ENCODE measurements at places on chromosomes 1 and 21.

DNA sequence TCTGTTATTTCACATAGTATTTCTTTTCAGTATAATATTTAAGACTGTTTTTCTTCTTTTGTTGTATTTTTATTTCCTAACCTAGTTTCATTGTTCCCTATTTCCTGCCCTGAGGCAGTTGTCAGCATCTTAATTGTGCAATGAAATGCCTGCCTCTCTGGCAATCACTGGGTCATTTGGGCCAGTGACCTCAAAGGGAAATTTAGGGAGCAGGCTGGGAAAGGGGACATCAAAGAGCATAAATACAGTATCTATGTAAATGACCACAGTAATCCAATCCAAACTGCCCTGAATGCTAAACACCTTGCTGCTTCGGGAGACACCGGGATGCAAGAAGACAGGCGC is 147.8 kb downstream of the TLR5 start:
- no peak for DNase-seq

DNA sequence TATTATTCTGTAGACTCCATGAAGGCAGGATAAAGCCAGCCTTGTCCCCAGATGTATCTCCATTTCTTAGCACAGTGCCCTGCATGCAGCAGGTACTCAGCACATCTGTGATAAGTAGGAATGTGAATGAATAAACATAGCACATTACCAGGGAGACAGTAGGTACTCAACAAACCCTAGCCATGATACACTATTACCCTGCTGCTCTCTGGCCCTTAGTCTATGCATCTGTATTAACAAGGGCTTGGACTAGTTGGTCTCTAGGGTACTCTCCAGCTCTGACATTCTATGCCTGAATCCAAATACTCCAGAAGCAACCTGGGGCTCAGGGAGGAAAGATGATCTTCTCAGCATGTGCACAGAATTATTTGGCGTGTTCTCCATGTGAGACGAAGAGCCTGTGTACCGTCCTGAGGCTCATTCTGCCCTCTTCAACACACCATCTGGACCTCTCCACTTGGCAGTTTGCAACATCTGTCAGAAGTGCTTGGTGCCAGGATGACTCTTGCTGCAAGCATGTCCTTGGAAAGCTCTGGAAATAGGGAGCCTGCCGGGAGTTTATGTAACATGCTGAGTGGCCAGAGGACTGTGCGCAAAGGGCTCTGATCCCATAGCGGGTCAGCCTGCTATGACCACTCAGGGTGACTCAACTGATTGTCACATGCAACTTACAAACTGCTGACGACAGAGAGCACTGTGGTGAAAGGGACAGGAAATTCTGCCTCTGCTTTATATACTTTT is 228.2 kb upstream of the USP24 start:
- no peak for DNase-seq

DNA sequence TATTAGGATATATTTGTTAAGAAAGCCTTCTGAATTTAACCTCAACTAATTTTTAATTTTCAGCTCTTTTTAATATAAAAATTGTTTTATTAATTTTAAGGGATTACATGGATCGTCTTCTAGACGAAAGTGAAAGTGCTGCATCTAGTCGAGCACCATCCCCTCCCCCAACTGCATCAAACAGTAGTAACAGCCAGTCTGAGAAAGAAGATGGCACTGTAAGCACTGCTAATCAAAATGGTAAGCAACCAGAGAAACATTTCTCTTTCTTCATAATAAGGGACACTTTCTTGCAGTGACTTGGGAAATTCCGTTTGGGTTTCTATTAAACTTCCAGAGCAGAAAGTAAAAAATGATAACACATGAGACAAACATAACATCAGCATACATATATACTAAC is 56.9 kb downstream of the MIER1 start:
- DNase-seq = no peak

- no peak for DNase-seq
Observed at GRCh38 chr1:199510314-199510713, 517.2 kb upstream of the NR5A2 start.

GRCh38 chr1:17137441-17137840 is 18.2 kb upstream of the PADI2 start:
- DNase-seq = no peak

GRCh38 chr1:200051620-200052019 is 24.1 kb downstream of the NR5A2 start:
- no peak for DNase-seq

GRCh38 chr1:201016943-201017827 is 6.3 kb downstream of the KIF21B start:
- DNase-seq = no peak

- DNase-seq = no peak
Observed at GRCh38 chr21:37370152-37371040, 3.8 kb downstream of the DYRK1A start.

- no peak for DNase-seq
Observed at GRCh38 chr21:17903029-17903806, 84.1 kb upstream of the C21orf91 start.

- no peak for DNase-seq
Observed at GRCh38 chr21:44383216-44383615, 29.8 kb downstream of the TRPM2 start.

GRCh38 chr21:44530221-44530902 is 9.6 kb downstream of the KRTAP10-1 start:
- no peak for DNase-seq

- no peak for DNase-seq
Observed at GRCh38 chr1:22930240-22930912, 42.3 kb downstream of the LACTBL1 start.

DNA sequence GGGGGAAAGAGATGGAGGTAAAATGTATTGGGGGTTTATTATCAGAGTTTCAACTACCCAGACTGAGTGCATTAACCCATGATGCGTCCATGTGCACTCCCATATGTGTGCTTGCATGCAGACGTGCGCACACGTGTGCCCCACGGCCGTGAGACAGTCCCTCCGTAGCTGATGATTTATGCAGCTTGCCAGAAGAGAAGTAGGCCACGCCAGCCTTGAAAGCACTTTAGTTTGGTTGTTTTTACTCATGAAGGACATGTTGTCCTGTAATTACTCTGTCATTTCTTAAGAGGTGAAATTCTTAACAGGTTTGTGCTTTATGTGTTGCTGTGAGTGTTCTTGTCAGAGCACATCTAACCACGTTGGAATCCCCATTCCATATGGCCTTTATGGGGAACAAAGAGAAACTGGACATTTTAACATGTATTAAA is 467.8 kb downstream of the LMO4 start:
- DNase-seq = no peak

DNA sequence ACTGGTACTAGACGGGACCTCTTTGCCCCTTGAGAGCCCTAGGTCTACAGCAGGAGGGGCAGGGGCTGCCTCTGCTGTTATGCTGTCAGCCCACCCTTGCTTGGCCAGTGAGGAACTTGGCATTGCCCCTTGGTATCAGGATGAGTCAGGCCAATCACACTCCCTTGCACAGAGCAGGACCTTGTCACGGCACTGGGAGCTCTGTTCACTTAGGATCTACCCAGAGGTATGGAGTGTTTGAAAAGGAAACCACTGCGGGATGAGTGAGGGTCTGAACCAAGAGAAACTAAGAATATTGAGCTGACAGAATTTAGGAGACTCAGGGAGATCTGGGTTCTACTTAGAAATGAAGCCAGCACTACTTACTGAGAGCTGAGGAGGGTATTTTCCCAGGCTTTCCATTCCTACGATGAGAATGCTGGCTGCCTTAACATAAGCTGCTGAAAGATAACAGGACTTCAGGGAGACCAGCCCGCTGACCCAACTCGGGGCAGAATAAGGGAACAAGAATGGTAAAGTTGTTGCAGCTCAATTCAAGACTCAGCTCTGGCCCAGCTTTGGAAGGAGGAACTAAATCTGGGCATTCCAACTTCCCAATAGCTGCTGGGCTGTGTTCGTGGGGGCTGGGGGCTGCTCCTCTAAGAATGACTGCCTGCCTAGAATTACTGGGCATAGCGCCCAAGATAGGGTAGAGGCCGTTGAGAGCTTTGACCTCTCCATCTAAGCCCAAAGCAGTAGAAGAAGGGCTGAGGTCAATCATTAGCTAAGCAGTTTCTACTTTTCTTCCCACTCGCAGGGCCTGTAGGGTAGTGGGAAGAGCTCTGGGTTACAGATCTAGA is 1.5 kb downstream of the FABP3 start:
- DNase-seq = no peak

GRCh38 chr1:201655910-201656309 is 117.0 kb downstream of the NAV1 start:
- no peak for DNase-seq

DNA sequence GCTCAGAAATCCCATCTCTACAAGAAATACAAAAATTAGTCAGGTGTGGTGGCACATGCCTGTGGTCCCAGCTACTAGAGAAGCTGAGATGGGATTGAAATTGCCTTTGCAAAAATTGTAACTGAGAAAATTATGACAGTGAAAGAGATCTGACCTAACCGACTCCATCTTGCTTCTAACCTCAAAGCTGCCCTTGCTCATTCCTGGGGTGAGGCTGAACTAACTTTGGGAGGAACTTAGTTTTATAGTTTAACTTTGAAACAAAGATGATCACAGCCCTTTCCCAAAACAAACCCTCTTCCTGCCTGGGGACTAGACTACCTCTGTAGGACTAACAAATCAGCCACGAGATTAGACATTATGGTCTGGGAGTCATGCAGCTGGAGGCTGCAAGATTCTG is 33.8 kb upstream of the ERO1B start:
- DNase-seq = no peak

GRCh38 chr1:214570442-214570841 is 19.0 kb upstream of the PTPN14 start:
- no peak for DNase-seq

GRCh38 chr1:186228749-186229148 is 146.3 kb downstream of the TPR start:
- no peak for DNase-seq

GRCh38 chr21:15729346-15729673 is 472 bp upstream of the USP25 start:
- no peak for DNase-seq

- peak; percentile 73 for DNase-seq
Observed at GRCh38 chr1:161069731-161070270, at the start of gene ARHGAP30. ARHGAP30 (minus strand) TSS chr1:161069891; CDS start chr1:161069624, 267 bp downstream.

DNA sequence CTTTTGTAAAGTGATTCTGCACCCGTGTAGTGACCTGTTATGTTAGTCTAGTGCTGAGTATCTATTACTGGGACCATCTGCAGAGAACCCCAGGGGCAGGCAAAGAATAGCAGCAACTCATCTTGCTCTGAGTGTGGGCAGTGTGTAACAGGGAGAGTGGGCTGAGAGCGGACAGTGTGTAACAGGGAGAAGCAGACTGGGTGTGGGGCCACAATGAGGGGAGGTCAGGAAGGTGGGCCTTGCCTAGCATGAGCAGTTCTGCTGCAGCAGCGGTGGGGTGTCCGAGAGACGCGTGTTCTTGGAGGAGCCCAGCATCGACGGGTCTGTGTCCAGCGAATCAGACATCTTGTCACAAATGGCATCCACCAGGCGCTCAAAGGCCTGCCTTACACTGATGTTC is 41.2 kb upstream of the NRDC start:
- no peak for DNase-seq

DNA sequence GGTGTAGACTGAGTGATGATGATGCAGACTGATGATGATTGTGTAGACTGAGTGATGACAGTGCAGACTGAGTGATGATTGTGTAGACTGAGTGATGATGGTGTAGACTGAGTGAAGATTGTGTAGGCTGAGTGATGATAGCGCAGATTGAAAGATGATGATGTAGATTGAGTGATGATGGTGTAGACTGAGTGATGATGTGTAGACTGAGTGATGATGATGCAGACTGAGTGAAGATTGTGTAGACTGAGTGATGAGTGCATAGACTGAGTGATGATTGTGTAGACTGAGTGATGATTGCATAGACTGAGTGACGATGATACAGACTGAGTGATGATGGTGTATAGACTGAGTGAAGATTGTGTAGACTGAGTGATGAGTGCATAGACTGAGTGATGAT is 28.7 kb downstream of the FAM89A start:
- no peak for DNase-seq

DNA sequence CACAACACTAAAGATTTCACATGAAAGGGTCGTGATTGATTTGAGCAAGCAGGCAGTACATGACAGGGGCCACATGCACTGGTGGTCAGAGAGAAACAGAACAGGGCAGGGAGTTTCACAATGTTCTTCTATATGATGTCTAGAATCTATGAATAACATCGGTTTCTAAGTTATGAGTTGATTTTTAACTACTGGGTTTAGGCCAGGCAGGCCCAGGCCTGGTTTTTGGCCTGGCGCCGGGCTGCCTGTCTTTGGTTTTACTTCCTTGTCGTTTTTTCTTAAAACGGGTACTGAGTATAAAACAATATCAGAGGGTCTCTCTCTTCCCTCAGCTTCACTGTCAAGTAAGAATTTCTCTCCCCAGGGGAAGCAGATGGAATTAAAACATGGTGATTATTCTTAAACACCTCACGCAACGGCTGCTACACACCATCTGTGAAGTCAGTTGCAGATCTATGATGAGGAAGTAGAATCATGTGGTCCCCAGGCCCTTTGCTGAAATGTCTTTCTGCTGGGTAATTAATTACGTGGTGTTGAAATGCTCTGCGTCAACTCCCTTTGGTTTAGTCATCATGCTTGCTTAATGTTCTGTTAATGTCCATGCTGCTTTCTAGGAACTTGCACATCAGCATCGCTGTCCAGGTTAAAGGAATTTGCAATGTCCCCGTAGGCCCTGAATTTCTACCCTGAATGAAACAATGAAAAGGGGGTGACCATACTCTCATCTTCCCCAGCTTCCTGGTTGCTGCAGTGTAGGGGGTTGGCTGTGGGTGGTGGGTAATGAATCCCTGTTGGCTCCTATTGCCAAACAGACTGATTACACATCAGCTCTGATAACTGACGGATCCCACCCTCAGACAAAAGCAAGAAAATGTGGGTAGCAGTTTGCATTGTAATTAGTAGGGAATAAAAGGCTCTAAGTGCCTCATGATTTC is 70.3 kb downstream of the SERINC2 start:
- DNase-seq = no peak

DNA sequence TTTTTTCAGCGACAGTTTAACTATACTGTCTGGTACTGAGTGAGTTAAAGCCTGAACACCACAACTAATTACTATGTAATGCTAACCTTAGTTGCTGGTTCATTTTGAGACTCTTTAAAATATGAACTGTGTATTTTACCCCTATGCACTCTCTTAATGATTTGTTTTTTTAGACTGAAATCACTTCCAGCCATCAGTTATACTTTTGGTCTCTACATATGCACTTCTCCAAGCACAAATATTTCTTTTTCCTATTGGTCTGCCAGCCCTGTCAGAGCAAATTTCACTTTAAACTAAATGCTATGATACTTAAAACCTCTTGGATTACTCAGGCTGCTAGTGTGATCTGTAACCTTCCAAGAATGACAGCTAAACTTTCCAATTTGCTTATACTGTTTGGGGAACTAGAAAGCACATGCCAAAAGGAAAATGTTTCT is 38.1 kb upstream of the SCYL3 start:
- DNase-seq = no peak

GRCh38 chr1:55215194-55216021 is at the start of gene USP24:
USP24 (minus strand) TSS chr1:55215364; CDS start chr1:55215113, 251 bp downstream.
- DNase-seq = peak; percentile 66

GRCh38 chr1:108708691-108709660 is 3.7 kb upstream of the FNDC7 start:
- DNase-seq = peak; percentile 50

GRCh38 chr1:94926126-94926914 is 590 bp downstream of the CNN3 start:
- DNase-seq = peak; percentile 25

All from activated naive CD4-positive, alpha-beta T cell (primary cell).